ENCODE measurements at places on chromosomes 7 and 10. TPM values are rescaled to one million over a fixed set of nuclear protein-coding genes. Genes with fewer than 3 reads are reported as not detected.

- no peak for DNase-seq
These were observed 17.6 kb downstream of the CD36 start for GRCh38 chr7:80656029-80656428.

DNA sequence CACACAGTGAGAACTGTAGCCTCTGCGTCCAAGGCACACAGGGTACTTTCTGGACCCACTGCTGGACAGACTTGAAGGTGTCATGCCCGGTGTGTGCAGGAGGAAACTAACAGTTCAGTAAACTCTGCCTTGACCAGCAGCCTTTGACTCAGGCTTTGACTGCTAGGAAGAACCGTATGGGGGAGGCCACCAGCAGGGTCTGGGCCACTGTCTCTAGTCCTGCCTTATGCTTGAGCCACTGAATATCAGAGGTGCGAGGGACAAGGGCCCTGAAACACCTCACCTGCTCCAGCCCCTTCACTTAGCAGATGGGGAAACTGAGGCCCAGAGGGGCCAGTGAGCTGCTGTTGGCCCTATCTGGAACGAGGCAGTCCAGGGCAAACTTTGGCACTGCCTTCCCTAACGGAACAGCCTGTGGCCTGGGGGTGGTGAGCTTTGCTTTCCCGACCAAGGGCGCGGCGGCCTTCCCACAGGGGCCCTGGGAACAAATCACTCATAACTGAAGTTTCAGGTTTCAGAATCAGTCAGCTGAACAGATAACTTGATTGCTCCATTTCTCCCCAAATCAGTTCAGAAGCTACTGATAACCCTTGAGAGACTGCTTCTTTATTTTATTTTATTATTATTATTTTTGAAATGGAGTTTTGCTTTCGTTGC lies 130.0 kb downstream of the FAM53B start:
- DNase-seq, result no peak

DNA sequence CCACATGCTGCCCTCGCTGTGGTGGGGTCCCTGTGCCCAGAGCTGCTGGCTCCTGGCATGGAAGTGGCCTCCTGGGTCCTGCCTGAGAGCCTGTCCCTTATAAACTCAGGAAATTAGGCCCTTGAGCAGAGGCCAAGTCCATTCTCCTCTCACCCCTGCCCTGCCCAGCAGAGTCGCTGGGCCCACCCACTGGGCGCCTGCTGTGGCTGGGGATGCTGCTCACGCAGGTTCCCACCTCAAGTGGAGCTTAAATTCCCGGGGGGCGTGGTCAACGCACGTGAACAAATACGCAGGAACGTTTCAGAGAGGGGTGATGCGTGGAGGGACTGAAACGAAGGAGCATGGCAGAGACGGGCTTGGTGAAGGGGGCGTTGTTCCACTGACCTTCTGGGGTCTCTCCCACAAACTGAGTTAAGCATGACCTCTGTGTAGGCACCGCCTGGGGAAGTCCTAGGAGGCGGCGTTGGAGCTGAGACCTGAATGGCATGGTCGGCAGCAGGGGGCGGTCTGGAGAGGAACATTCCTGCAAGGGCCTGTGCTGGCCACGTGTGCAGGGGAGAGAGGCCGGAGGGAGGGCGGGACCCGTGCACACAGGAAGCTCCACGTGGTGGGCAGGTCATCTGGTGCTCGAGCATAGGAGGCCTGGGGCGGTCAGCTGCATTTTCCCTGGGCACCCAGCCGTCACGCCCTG lies 27.9 kb downstream of the FAM20C start:
- no peak for DNase-seq

DNA sequence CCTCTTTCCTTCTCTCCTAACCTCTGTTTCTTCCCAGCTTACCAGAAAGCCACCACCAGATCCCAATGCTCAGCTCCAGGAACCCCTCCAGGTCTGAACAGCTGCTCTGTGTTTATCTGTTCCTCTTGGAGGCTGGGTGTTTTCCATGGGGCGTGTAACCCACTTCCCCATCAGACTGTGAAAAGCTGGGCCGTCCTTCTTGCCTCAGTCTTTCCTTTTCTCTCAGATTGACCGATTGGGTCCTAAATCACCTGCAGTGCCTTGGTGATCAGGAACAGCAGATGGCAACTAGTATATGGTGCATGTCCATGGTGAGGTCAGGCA lies 4.8 kb downstream of the SH3PXD2A start:
- no peak for DNase-seq

- DNase-seq, result no peak
These were observed 67.9 kb upstream of the OGDHL start for GRCh38 chr10:49830016-49830415.

- DNase-seq, result no peak
These were observed 14.5 kb downstream of the PALD1 start for GRCh38 chr10:70492786-70493659.

DNA sequence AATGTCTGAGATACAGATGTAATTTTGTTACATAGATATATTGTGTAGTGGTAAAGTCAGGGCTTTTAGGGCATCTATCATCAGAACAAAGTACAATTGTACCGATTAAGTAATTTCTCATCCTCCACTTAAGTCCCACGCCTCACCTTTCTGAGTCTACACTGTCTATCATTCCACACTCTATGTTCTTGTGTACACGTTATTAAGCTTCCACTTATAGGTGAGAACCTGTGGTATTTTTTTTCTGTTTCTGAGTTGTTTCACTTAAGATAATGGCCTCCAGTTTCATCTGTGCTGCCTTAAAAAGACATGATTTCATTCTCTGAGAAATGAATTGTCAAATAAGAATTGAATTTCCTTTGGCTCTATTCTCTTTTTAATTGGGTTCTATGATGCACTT lies 15.5 kb upstream of the OSBPL3 start:
- no peak for DNase-seq

- DNase-seq, result no peak
These were observed 53.9 kb upstream of the ARID5B start for GRCh38 chr10:61847640-61848039.

GRCh38 chr10:126421756-126422256 lies 33.5 kb upstream of the ADAM12 start:
- DNase-seq, result no peak

- no peak for DNase-seq
These were observed 14.5 kb upstream of the VCL start for GRCh38 chr10:73983096-73984047.

DNA sequence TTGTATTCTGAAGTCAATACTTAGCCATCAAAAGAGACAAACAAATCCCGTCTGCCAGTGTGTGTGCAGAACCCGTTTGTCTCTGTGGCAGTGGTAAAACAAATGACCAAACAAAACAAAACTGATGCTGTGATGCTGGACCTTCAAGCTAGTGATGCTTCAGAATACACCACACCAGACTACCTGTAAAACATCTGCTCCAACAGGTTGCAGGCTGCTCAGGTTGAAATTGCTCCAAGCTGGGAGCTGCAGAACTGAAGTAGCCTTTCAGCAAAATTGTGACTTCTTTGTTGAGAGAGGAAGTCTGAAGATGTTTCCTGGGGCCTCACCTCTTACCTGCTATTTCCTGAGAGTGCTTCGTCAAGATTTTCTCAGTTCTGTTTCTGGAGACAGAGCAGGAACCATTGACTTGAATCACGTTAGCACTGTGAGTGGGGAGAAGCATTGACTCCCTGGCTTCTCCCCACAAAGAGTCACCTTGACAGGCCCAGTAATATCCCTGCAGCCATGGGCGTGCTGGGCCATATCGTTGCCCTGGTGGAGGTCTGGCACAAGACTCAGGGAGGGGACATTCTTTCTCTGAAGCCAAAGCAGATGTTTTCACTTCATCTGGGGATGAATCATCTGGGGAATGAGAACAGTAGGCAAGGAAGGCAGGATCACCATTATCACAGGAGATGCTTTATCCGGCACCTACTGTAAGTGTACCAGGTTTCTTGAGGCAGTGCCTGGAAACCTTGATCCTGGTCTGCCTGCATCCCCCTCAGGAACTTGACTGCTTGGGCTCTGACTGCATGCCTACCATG lies 80.2 kb downstream of the RBM20 start:
- no peak for DNase-seq

DNA sequence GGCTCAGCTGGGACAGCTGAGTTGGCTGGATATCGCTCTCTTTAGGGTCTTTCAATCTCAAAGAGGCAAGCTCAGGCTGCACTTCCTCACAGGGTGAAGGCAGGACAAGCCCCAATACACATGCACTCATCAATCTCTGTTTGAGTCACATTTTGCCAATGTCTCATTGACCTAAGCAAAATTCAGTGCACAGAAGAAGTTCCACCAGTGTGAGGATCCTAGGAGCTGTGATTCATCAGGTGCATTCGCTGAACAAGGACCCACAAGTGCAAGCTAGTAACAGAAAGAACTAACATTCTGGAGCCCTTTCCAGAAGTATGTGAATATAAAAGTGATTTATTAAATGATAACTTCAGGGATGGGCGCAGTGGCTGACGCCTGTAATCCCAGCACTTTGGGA lies 477.2 kb downstream of the GPAM start:
- no peak for DNase-seq

- no peak for DNase-seq
These were observed 97.2 kb upstream of the CARD11 start for GRCh38 chr7:3140834-3141233.

GRCh38 chr7:91324663-91325062 lies 60.4 kb downstream of the FZD1 start:
- no peak for DNase-seq

- DNase-seq, result no peak
These were observed 4.6 kb upstream of the ANKRD26 start for GRCh38 chr10:27104919-27105318.

- DNase-seq, result no peak
These were observed 724.7 kb upstream of the FZD8 start for GRCh38 chr10:36366843-36367242.

- no peak for DNase-seq
These were observed 6.9 kb downstream of the PDGFA start for GRCh38 chr7:512541-513311.

- no peak for DNase-seq
These were observed 31.5 kb upstream of the PRTFDC1 start for GRCh38 chr10:24983946-24984345.

- no peak for DNase-seq
These were observed 683.8 kb upstream of the ANKRD30A start for GRCh38 chr10:36441557-36441956.

GRCh38 chr7:120615703-120616102 lies 242.2 kb downstream of the TSPAN12 start:
- no peak for DNase-seq

- DNase-seq, result no peak
These were observed 16.2 kb downstream of the NCOA4 start for GRCh38 chr10:46014206-46014605.

DNA sequence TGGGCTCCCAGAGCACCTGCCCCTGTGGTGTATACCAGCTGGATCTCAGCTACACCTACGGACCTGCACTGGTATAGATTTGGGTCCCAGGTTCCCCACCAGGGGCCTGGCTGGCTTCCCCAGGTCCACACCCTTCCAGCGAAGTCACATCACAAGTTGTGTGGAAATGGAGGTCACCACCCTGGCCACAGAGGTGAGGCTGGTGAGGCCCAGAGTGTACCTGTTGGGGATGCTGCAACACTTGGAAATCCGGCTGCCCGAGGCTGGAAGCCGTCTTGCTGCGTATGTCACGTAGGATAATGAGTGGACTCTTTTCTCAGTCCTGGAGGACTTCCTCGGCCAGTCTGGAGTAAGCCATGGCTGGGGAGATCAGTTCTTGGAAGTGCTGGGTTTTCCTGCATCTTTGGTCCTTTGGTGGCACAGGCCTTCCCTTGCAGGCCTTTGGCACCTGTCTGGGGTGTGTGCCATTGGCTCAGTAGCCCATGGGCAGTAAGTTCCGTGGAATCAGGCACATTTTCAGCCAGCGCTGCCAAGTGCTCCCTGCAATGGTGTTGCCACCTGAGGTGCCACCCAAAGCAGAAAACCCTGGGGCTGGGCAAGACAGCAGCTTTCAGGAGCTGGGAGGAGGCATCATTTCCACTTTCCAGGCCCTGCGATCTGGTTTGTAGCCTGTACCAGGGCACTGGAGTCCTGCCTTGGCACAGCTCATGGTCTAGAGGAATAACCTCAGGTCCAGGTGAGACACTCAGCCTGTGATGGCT lies 97.9 kb downstream of the LHPP start:
- no peak for DNase-seq

- no peak for DNase-seq
These were observed 51.5 kb upstream of the OSBPL3 start for GRCh38 chr7:25031432-25031831.

GRCh38 chr7:114785496-114785895 lies 136.4 kb upstream of the MDFIC start:
- no peak for DNase-seq

DNA sequence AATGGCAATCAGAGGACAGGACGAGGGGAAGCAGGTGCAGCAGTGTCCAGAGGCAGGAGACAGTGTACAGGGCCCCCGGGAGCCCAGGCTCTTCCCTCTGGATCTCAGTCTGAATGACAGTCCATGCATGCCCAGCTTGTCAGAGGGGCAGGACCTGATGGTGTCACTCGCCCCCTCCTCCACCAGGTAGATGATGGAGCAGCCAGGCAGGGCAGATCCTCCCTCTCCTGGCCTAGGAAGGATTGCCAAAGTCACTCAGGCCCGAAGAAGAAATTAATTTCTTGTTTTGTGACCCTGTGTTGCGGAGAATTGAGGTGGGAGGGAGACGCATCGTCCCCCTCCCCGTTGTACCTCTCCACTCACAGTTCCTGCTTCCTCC lies 4.0 kb downstream of the VSTM4 start:
- no peak for DNase-seq

- no peak for DNase-seq
These were observed 58.6 kb upstream of the SLC26A5 start for GRCh38 chr7:103504505-103505135.

DNA sequence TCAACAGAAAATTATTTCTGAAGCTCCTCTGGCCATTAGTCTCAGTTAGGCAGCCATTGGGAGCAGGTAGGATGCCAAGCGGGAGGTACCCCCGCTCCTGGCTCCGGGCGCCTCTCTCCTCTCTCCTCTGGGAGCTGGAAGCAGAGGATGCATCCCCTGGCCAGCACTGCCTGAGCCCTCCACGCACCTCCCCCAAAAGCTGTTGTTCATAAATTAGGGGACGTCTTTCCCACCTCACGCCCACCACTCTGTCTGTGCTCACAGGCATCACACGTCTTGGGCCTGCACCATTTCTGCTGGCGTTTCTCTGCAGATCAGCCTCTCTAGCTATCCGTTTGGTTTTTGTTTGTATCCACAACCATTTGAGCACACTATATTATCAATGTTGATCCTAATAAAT lies 609.0 kb upstream of the FOXK1 start:
- no peak for DNase-seq

DNA sequence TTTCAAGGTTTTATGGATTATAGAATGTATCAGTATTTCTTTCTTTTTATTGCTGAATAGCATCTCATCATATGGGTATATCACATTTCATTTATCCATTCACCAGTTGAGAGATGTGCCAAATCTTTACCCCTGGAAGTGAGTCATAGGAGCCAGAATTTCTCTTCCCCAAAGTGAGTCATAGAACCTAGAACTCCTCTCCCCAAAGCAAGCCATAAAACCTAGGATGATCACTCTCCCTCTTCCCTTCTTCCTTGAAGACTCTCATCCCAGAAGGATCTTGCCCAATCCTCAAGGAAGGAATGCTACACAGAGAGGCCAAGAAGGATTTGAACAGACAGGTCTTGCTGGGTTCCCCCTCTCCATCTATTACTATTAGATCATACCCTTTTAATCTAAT lies 199.9 kb downstream of the EVX1 start:
- no peak for DNase-seq

The GNGT1 gene
- polyA plus RNA-seq, result not detected

The SHOC2 gene
- 25.7 TPM for polyA plus RNA-seq

The MMP21 gene
- not detected for polyA plus RNA-seq

The NRCAM gene
- polyA plus RNA-seq, result 2.0 TPM

The OGDHL gene
- polyA plus RNA-seq, result 0.87 TPM

The OPALIN gene
- not detected for polyA plus RNA-seq

The BAMBI gene
- polyA plus RNA-seq, result 27.0 TPM

The KCNIP2 gene
- polyA plus RNA-seq, result 1.5 TPM

The EIF3A gene
- 81.9 TPM for polyA plus RNA-seq

The STEAP1B gene
- polyA plus RNA-seq, result 0.43 TPM

The DRGX gene
- 0.04 TPM for polyA plus RNA-seq

The HOXA2 gene
- 1.3 TPM for polyA plus RNA-seq

The CEP55 gene
- 0.48 TPM for polyA plus RNA-seq

All from urinary bladder (tissue), 4 donors.